ENCODE measurements at places on chromosomes 16 and 17.
A peak's percentile ranks its signal among the peaks of the same experiment; 100 is the strongest.

DNA sequence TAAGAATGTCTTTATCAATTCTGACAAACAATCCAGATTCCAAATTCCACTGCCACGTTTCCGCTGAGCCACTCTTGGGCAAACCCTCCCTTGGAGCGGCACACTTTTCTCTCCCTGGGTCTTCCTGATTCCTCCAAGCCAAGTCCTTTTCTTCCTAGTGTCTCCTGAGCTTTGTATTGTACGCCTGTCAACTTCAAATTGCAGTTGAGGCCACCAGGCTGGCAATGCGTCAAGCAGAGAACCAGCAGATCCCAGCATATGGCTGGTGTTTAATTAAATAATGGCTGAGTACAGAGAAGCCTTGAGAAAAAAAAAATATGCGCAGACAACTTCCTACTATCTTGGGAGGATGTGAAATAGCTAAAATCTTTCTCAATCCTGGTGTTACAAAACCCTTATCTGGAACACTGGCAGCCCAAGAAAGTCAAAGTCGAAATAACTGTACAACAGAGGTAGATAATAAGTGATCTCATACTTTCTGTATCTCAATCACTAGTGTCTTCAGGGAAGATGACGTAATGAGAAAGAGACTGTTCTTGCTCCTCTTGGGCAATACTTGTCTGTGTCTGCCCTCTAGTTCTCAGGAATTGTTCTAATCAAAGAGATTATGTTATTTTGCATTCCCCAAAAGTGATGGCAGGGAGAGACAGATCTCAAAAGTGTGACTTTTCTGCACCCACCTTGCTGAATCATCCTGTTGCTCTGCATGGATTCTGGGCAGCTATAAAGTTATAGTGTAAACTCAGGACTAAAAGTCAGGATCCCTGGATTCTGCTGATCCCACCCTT lies 15.0 kb downstream of the SMIM36 start:
- DNase-seq, result no peak

GRCh38 chr16:53962041-53962440 lies 258.1 kb downstream of the FTO start:
- no peak for DNase-seq

DNA sequence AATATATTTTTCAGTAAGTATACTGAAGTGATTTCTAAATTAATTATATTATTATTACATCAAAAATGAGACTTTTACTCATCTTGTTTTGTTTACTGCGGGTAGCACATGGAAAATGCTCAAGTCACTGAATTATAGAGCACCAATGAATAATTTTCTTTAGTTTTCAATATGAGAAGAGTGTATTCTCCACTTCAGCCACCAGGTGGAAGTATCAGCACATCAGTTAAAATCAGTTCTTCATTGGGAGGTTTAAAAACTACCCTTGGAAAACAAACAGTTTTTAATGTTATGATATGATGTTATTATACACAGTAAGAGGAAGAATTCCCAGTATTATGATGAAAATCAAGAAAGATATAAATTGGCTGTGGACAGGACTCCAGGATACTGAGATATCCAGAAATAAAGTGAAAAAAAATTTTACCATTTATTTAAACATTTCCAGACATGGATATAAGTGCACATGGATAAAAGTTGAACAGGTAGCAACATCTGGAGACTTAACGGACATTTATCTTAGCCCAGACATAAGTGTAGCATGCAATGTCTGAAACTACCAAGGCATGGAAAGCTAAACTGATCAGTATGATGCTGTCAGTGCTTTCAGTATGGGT lies 467.3 kb downstream of the KCNJ2 start:
- peak; percentile 11 for DNase-seq

DNA sequence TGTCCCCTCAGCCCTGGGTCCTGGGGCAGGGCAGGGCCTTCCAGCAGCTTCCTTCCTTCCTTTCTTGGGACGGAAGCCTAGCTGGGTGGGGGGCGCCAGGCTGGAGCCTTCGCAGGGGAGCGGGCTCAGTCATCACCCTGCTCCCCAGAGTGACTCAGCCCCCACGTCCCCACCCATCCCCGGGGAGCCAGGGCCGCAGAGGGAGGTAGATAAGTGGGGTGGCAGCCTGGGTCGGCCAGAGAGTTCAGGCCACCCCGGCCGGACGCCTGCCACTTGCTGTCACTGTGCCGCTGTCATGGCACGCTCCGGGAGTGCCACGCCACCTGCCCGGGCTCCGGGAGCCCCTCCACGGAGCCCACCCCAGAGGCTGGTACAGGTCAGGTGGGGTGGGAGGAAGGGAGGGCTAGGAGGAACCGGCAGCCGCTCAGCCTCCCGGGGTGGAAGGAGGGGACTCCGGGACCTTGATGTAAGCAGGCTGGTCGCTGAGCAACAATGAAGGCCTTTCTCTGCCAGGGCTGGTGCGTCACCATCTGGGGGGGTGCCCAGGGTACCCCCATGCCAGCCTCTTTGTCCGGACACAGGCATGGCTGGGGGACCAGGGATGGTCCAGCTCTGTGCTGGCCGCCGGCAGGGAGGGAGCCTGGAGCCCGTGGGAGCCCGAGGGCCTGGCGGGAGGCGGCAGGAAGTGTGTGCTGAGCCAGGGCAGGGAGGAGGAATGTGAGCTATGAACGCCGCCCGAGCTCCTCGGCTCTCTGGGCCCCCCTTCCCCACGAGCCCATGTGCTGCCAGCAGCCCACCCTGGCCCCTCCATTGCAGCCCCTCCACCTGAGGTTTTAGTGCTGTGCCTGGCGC lies 6.6 kb downstream of the NHERF2 start:
- peak; percentile 29 for DNase-seq

GRCh38 chr16:60107437-60107836 lies 1373.3 kb upstream of the GOT2 start:
- no peak for DNase-seq

GRCh38 chr17:69477903-69478266 lies 63.4 kb downstream of the MAP2K6 start:
- DNase-seq, result no peak

- no peak for DNase-seq
These were observed 328.1 kb downstream of the CA10 start for GRCh38 chr17:51830451-51830850.

DNA sequence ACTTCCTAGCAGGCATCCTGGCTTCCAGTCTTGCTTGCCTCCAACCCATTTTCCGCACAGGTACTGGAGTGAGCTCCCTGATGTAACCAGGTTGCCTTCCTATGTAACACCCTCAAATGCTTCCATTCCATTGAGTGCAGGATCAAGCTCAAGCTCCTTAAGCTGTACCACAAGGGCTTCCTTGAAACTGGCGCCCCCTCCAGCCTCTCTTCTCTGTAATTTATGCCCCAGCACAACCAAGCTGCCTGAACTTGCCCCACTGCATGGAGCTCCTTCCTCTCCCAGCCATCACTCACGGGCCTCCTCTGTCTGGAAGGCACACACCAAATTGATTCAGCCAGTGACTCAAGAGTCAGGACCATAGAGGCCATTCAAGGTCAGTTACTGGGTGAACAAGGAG lies 234.8 kb upstream of the RPL38 start:
- no peak for DNase-seq

DNA sequence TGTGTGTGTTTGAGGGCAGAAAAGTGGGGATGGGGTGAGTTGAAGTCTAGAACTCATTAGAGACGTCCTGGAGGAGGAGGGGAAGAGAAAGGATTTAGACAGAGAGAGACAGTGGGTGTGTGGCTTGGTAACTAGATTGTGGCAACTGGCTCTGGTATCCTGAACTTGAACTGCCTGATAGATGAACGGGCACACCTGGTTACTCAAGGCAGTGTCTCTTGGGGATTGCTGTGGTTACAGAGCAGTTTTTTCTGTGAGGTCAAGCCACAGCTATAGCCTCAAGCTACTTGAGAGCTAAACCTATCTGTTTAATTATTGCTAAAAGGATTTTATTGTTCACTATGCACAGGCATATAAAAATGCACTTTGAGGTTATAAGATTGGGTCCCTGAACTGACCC lies 29.8 kb upstream of the MYH2 start:
- DNase-seq, result no peak

DNA sequence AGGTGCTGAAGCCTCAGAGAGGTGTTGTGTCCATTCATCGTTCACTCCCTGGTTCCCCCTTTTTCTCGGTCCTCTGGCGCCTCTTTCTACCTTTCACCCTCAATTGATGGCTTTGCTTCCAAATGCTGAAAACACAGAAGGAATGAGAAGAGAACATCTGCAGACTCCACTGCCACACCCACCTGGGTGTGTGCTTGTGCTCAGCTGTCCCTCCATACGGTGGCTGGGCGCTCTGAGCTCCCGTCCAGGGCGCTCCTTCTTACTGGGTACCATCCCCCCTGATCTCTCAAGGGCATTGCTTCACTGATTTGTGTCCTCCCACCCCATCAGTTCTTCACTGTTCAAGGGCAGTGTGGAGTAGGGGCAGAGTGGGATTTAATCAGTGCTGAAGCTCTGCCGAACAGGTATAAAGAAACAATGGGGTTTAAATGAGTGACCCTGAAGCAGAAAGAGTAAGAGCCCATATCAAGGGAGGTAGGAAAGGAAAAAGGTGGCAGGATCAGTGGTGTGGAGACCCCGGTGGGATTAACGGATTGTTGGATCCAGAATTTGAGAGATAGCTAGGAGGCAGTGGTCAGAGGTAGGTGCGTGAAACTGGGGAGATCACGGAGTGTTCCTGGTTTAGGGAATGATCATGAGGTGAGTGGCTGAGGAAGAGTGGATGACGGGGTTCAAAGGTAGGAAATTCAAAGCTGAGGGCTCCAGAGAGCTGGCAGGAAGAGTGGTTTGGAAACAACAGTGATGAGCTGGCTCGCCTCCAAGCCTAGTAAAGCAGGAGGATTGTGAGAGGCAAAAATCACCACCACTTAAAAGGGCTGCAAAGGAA lies 40.8 kb downstream of the MRTFB start:
- DNase-seq, result no peak

DNA sequence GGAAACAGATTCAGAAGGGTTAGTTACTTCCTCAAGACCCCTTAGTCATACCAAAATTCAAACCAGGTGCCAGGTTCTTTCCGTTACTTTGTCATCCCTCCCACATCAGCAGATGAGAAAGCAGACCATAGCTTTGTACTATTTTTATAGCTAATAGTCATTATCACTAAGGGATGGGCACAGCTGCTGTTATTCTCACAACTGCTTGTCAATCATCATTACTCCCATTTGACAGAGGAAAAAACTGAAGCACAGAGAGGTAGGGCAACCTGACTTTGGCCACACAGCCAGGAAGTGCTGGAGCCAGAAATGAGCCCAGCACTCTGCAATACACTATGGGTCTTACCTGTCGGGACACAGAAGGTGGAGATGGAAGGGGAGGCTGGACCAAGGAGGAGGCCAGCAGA lies 30.0 kb downstream of the TEKT5 start:
- no peak for DNase-seq

Measured in activated CD8-positive, alpha-beta T cell treated with anti-CD3 and anti-CD28 coated beads for 36 hours (primary cell).